Heart left ventricle (tissue), 16 donors: ENCODE measurements at places on chromosomes 1 and 21. TPM values are rescaled to one million over a fixed set of nuclear protein-coding genes. Genes with fewer than 3 reads are reported as not detected.

GRCh38 chr1:78408192-78408591 lies 82.6 kb upstream of the PTGFR start:
- H3K4me3 ChIP-seq: no peak overlapping the region
- no peak overlapping the region for H3K27ac ChIP-seq
- no peaks in the 10 kb centered on the region for H3K36me3 ChIP-seq
- no peaks in the 10 kb centered on the region for H3K27me3 ChIP-seq
- H3K4me1 ChIP-seq: no peaks in the 10 kb centered on the region
- DNase-seq: no peak

DNA sequence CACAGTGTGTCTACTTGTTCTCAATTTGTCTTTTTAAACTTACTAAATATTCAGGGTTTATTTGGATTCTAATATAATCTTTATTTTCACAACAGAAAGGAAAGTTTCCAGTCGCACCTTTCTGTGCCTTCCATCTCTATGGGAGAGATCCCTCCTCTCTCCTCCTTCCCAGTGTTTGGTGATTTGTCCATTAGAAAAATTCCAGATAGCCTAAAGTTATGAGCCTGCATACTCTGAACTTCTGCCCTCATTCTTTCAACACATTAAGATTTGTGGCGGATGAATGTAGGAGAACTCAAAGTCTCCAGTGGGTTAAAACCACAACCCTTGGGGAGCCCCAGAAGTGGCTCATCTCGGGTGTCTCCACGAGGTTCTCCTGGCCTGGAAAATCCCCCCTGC lies 3.6 kb downstream of the NHLH2 start:
- peaks cover 44% of the 10 kb centered on the region for H3K27me3 ChIP-seq
- H3K27ac ChIP-seq: no peak overlapping the region
- H3K4me3 ChIP-seq: no peak overlapping the region
- no peak for DNase-seq

The HAPLN2 gene
- total RNA-seq: 1.1 TPM

DNA sequence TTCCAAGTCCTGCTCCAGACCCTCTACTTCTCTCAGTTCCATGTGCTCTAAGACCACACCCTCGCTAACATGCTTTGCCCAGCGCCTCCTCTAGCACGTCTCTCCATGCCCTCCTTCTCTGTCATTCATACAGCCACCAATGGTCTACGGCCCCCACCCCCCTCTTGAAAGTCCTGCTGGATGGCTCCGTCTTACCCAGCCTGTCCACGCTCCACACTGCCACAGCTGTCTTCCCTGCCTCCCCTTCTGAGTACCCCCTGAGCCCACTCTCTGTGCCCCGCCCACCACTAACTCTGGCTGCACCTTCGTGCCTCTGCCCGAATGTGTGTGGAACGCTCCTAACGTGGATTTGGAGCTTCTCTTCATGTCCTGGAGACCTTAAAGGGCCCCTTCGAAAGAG lies 244.6 kb downstream of the TRABD2B start:
- no peak overlapping the region for H3K4me3 ChIP-seq
- no peaks in the 10 kb centered on the region for H3K36me3 ChIP-seq
- DNase-seq: no peak
- no peaks in the 10 kb centered on the region for H3K27me3 ChIP-seq

The NMNAT2 gene
- total RNA-seq: 3.2 TPM

GRCh38 chr1:169094897-169095569 lies 11.5 kb upstream of the ATP1B1 start:
- H3K4me1 ChIP-seq: no peaks in the 10 kb centered on the region
- no peaks in the 10 kb centered on the region for H3K27me3 ChIP-seq
- no peaks in the 10 kb centered on the region for H3K36me3 ChIP-seq
- no peak overlapping the region for H3K27ac ChIP-seq
- no peak for DNase-seq

DNA sequence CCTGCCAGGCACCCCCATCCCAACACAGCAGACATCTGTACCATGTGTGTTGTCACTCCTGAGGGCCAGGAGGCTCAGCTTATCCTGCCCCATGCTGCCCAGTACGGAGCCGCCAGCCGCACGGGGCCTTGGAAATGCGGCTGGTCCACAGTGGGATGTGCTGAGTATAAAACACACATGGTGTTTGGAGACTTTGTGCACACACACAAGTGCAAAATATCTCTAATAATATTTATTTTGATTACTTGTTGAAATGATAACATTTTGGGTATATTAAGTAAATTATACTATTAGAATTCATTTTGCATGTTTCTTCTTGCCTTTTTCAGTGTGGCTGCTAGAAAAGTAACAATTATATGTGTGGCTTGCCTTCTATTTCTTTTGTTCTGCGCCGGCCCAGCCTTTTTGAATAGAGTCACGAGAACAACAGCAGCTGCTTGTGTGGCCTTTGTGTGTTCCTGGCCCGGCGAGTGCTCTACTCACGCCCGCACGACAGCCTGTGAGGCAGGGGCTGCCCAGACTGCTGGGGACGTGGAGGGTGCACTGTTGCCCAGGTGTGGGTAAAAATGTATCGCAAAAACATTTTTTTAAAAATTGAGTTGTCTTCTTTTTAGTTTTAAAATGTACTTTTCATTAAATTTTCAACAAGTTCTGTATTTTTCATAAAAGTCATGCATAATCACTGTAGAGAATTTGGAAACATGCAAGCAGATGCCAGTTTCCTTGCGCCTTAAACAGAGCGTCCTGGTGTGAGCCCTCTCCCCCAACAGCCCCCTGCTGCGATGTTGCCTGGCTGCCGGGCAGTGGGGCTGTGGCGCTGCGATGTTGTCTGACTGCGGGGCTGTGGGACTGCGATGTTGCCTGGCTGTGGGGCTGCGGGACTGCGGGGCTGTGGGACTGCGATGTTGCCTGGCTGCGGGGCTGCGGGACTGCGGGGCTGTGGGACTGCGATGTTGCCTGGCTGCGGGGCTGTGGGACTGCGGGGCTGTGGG lies 35.5 kb downstream of the COQ8A start:
- no peaks in the 10 kb centered on the region for H3K27me3 ChIP-seq
- H3K36me3 ChIP-seq: peaks cover 15% of the 10 kb centered on the region
- peaks cover 40% of the 10 kb centered on the region for H3K4me1 ChIP-seq
- no peak for DNase-seq
- no peak overlapping the region for H3K4me3 ChIP-seq
- peak overlapping the region; percentile 94 for H3K27ac ChIP-seq

GRCh38 chr1:150551051-150551783 lies 2.0 kb downstream of the ADAMTSL4 start:
- H3K27me3 ChIP-seq: peaks cover 3% of the 10 kb centered on the region
- peak overlapping the region; percentile 85 for H3K27ac ChIP-seq
- no peaks in the 10 kb centered on the region for H3K36me3 ChIP-seq
- no peak overlapping the region for H3K4me3 ChIP-seq
- DNase-seq: peak; percentile 5
- peaks cover 21% of the 10 kb centered on the region for H3K4me1 ChIP-seq

GRCh38 chr1:179550746-179551682 lies 24.7 kb downstream of the NPHS2 start:
- DNase-seq: no peak
- H3K4me3 ChIP-seq: no peak overlapping the region
- no peaks in the 10 kb centered on the region for H3K4me1 ChIP-seq
- no peaks in the 10 kb centered on the region for H3K27me3 ChIP-seq
- no peak overlapping the region for H3K27ac ChIP-seq

The LYPD8 gene
- total RNA-seq: not detected

The GUCA2B gene
- not detected for total RNA-seq

DNA sequence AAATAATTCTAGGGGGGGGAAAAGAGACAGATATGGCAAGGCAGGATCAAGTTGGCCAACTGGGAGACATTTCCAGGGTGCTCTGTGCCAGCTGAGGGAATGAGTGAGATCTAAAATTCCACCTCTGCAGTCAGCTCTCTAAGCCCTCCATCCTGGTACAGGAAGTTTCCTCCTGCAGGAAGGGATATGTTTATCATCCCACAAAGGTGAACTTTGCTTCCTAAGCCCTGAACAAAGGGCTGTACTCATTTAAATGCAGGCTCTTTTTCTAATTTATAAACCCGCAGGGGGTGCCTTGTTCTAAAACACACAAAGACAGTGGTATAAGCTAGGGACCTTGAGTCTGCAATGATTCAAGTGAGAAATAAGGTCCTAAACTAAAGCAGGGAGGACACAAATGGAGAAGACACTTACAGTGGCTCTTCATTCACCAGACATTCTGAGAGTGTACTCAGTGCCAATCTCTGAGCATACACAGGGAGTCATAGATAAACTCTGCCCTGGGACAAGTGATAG lies 3.6 kb upstream of the TNFSF4 start:
- H3K4me1 ChIP-seq: peaks cover 22% of the 10 kb centered on the region
- no peaks in the 10 kb centered on the region for H3K36me3 ChIP-seq
- no peak overlapping the region for H3K4me3 ChIP-seq
- H3K27me3 ChIP-seq: no peaks in the 10 kb centered on the region
- DNase-seq: no peak
- no peak overlapping the region for H3K27ac ChIP-seq

- H3K4me1 ChIP-seq: peaks cover 50% of the 10 kb centered on the region
- peak overlapping the region; percentile 100 for H3K27ac ChIP-seq
- H3K36me3 ChIP-seq: no peaks in the 10 kb centered on the region
- H3K4me3 ChIP-seq: peak overlapping the region; percentile 70
Observed at GRCh38 chr1:228082918-228083870, 686 bp downstream of the ARF1 start.

The ENTREP3 gene
- total RNA-seq: 12.7 TPM

The NPHS2 gene
- total RNA-seq: not detected

GRCh38 chr21:45299026-45299863 lies 11.6 kb upstream of the POFUT2 start:
- no peaks in the 10 kb centered on the region for H3K36me3 ChIP-seq
- peaks cover 53% of the 10 kb centered on the region for H3K4me1 ChIP-seq
- H3K4me3 ChIP-seq: no peak overlapping the region
- peak; percentile 69 for DNase-seq

The B3GALNT2 gene
- 25.9 TPM for total RNA-seq

DNA sequence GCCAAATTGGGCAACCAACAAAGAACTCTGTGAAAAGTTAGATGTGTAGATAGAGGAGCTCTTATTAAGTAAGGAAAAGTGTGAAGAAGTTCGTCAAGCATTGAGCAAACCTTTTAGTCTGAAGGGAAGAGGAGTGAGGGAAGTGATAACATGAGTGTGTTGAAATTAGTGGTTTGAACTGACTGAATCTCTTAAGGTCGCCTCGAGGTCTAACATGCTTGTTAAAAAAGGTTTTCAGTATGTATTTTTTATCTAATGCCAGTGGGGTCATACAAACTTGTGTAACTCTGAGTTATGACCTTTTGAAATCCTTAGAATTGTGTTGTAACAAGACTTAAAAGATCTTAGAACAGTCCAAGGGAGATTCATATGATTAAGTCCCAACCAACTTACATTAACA lies 34.1 kb downstream of the SOAT1 start:
- no peak overlapping the region for H3K4me3 ChIP-seq
- peak overlapping the region; percentile 51 for H3K27ac ChIP-seq
- no peaks in the 10 kb centered on the region for H3K27me3 ChIP-seq

GRCh38 chr1:13790290-13791030 lies 90.5 kb downstream of the PRDM2 start:
- H3K27ac ChIP-seq: no peak overlapping the region
- peaks cover 40% of the 10 kb centered on the region for H3K36me3 ChIP-seq
- H3K4me1 ChIP-seq: no peaks in the 10 kb centered on the region
- no peak overlapping the region for H3K4me3 ChIP-seq
- H3K27me3 ChIP-seq: no peaks in the 10 kb centered on the region

The JAM2 gene
- total RNA-seq: 31.6 TPM

DNA sequence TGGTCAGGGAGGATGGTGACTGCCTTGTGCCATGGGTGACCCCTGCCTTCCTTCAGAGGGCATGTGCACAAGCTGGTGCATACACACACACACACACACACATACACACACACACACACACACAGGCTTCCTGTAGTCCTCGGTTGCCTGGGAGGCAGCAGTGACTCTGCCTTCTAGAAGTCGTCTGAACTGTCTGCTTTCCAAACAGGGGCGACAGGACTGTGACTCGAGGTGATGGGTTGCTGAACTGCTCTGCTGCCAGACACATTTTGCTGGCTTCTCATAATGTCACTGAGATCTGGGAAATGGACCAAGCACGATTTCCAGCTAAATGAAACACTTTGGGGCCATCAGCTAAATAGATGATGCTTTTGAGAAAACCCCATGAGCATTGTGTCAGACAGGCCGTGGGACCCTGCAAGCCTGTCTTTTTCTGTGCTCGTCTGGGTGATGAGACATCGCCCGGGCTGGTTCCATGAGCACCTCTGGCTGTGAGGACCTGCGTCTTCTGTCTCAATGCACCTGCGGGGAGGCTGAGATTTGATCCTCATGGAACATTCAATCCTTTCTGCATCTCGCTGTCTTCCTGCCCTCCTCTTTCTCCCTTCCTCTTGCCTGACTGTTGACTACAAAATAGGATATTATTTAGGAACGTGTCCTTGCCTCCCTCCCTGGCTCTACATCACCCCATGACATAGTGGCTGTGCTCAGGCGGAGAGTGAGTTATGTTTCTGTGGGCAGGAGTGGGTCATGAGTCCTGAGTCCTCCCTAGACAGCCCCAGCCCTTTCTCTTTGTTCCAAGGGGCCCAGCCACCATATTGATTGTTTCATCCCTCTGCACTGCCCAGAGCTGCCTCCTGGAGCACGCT lies 436.8 kb downstream of the CAMTA1 start:
- no peaks in the 10 kb centered on the region for H3K36me3 ChIP-seq
- no peaks in the 10 kb centered on the region for H3K4me1 ChIP-seq
- H3K27ac ChIP-seq: no peak overlapping the region
- no peaks in the 10 kb centered on the region for H3K27me3 ChIP-seq

- no peak overlapping the region for H3K4me3 ChIP-seq
- no peaks in the 10 kb centered on the region for H3K36me3 ChIP-seq
- no peaks in the 10 kb centered on the region for H3K27me3 ChIP-seq
- H3K4me1 ChIP-seq: peaks cover 16% of the 10 kb centered on the region
- no peak for DNase-seq
Observed at GRCh38 chr1:93768380-93768863, 86.8 kb upstream of the BCAR3 start.

GRCh38 chr1:24157918-24158481 lies 15.1 kb upstream of the IL22RA1 start:
- DNase-seq: no peak
- no peak overlapping the region for H3K4me3 ChIP-seq
- no peaks in the 10 kb centered on the region for H3K27me3 ChIP-seq

DNA sequence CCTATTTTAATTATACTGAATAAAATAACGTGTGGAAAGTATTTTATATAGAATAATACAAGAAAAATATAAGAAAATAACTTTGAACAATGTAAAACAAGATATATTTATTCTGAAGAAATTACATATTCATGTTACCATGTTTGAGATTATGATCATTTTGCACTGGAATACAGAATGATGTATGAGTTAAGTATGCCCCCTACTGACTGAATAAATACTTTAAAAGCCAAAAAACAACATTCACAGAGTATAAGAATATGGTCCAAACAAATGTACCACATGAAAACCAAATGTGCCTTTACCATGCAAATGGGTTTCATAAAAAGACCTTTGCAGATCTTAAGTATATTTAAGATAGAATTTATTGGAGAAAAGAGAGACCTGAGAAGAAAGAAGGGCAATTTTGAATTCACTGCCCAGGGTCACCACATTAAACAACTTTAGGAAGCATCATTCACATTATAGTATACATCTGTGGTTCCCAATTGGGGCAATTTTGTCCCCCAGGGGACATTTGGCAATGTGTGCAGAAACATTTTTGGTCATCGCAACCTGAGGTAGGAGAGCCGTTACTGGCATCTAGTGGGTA lies 136.6 kb upstream of the GFI1 start:
- no peaks in the 10 kb centered on the region for H3K4me1 ChIP-seq
- H3K36me3 ChIP-seq: peaks cover 62% of the 10 kb centered on the region
- no peaks in the 10 kb centered on the region for H3K27me3 ChIP-seq
- DNase-seq: no peak
- H3K4me3 ChIP-seq: no peak overlapping the region

GRCh38 chr1:69109277-69109676 lies 458.4 kb upstream of the LRRC7 start:
- H3K4me3 ChIP-seq: no peak overlapping the region
- no peak for DNase-seq
- no peaks in the 10 kb centered on the region for H3K4me1 ChIP-seq

GRCh38 chr1:102742426-102742825 lies 365.9 kb downstream of the COL11A1 start:
- no peak overlapping the region for H3K4me3 ChIP-seq
- no peak overlapping the region for H3K27ac ChIP-seq
- H3K36me3 ChIP-seq: no peaks in the 10 kb centered on the region

The OR2T1 gene
- total RNA-seq: not detected
